ENCODE measurements at places on chromosomes 6 and 20.

DNA sequence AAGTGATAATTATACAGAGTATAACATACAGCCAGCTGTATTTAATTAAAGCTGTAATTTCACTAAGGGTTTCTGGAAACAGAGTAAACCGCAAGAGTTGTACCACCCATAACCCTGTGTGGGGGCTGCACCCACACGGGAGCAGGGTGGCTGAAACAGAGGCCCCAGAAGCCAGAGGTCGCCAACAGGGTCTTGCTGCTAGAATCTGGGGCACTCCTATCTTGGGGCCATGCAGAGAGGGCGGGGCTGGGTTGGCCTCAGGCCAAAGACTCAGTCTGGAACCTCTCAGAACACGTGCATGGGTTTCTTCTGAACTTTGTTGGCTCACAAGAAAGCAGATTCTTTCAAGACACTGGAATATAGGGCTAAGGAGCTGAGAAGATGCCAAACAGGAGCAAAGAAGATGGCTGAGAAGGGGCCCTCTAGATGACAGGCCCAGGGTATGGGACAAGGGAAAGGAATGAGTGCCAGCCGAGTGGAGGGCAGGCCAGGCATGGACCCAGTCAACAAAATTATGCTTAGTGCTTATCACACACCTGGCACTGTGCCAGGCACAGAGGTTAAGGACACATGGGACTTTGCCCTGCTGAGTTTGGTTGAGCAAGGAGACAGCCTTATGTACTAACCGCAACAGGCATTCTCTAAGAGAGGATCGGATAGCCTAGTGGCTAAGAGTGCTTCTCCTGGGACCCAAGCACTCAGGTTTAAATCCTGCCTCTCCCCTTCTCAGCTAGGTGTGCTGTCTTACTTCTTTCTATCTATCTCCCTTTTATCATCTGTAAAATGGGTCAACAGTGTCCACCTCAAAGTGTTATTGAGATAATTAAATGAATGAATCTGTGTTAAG is 96.6 kb upstream of the FOXP4 start:
- peak; percentile 79 for DNase-seq

DNA sequence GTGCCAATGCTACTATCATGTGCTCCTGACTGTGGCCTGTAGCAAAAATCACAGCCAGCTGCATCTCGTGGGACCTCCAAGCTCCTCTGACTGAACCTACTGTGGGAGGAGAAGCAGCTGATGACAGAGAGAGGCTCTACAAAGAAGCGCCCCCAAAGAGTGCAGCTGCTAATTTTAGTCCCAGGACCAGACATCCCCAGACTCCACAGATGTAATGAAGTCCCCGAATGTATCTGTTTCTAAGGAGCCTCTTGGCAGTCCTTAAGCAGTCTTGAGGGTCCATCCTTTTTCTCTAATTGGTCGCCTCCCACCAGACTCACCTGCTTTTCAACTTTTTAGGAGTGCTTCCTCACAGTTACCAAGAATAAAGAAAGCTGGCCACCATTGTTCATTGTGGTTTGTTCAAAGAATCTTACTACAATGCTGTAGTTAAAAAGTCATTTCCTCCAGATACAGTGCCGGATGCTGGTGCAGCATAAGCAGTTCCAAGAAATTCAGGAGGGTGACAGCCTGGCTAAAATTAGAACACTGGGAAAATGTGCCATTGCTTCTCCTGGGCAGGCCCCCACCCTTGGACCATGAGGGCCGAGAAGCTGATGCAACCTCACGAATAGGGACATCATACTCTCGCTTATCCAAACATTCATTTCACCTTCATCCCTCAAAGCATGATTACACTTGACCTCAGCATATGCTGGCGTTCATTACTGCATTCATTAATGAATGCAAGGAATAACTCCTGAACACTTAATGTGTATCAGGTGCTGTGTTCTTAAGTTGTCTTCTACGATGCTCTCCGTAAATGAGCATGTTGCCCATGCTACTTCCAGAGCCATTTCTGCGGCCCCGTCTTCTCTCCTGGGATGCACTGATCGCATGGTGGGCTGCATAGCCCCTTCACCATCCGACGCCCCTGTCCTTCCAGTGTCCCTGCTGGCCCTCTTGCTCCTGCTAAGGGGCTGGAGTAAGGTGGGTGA is 66.4 kb downstream of the LY86 start:
- no peak for DNase-seq

GRCh38 chr6:49909563-49909962 is 43.2 kb upstream of the CRISP1 start:
- no peak for DNase-seq

DNA sequence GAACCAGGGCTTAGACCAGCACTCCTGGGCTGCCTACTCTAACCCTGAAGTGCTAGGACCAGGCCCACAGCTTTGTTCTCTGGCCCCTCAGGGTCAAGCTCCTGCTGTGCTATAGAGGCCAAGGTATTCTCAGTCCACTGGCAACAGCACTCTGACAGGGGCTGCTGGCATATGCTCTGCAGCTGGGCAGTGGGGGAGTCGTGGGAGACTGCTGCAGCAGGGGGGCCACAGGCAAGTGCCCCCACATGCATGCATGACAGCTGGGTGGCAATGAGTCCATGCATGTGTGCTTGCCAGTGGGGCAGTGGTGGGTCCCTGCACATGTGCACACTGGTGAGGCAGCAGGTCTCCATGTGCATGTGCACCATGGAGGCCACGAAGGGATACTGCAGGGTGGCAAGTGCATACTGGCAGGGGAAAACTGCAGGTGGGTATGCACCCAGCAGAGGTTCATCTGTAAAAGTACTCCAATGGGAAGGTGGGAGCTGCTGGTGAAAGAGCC is 364.9 kb upstream of the IRAK1BP1 start:
- no peak for DNase-seq

DNA sequence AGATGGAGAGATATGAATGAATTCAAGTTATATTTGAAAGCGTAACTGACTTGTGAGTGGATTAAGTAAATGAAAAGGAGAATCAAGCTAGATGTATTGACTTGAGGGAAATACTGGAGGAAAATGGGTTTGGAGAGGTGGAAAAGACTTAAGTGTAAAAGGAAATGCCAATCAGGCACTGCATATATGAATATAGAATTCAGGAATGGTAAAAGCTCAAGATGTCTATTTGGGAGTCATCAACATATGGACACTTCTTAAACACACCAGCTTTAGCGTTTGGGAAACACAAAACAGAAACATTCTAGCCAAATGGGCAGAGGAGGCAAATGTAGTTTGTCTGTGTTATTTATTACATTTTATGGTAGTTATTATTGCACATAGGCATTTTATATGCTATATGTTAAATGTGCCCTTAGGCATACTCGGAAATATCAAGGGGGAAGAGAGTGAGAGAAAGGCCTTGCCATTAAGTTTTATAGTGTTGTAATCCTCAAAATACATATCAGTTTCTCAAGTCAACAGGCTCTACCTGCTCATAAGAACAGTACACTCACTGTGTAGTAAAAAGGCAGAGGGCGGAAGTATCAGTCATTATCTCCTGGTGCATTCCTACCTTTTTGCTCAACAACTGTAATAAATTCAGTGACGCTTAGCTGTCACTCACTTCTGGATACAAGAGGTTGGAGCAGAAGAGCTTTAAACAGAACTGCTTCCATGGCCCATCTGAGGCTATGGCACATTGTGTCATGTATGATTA is 33.7 kb upstream of the ME1 start:
- DNase-seq, result no peak

DNA sequence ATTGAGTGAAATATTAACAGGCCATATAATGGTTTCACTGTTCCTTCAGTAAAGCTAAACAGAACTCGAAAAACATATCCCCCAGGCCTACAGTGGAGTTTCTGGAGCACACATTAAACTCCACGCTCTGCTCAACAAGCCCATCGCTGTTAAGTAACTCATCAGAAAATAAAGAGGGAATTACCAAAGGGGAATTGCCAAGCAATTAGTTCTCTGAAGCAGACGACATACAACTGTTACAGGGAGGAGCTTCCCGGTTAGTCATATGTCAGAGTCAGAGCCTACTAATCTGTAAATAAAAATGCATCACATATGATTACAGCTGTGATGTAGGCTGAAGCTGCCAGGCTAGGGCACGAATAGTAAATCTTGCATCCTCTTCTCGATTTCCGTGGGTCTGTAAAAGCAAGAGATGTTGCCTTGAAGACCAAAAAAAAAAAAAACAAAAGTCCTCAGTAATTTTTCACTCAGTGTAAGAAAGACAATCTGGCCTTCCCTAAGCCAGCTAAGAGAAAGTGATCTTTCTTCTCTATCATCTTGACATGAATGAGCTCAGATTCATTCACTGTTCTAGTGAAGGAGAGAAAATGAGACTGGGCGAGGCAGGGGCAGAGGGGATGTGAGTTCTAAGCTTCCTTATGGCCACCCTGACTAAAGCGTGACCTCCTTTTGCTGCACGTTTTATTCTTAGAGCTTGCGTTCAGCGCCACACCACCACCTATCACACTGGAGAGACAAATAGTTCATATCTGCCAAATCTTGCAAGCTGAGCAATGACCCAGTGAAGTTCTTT is 13.8 kb downstream of the ATXN1 start:
- peak; percentile 75 for DNase-seq

GRCh38 chr6:168040856-168041496 is 38.0 kb downstream of the FRMD1 start:
- DNase-seq, result no peak

DNA sequence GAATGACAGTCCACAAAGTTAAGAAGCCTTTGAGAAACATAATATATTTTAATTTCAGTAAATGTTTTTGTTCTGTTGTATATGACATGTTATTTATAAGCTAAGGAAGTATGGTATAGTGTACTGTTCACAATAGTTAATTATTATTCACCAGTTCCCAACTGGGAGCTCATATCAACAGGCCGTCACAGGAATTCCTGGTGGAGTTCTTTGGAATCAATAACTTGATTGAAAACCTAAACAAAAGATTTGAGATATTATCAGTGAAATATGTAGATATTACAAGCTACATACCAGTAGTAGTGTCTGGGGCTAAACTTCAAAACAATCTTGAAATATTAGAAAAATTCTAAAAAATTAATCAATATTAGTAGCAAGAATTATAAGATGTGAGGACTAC is 60.3 kb downstream of the NOX3 start:
- no peak for DNase-seq

DNA sequence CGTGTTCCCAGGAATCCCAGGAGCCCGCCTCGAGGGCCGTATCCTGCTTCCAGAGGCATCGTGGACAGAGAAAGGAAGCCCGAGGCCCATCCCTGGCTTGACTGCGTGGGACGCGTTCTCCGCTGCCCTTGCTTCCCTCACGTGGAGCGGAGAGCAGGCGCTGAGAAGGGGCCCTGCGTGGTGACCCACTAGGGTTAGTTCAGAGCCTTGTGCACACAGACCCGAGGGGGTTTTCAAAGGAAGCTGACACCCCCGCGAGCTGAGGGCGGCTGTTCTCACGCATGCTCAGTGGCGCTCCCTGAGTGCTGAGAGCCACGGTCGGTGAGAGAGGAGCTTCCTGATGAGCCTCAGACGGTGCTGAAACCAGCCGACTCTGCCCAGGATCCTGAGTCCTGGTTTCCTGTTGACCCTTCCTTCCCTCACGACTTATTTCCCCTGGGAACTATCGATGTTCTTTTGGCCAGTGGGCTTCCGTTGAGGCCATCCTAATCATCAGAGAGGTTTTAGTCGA is 28.9 kb upstream of the CCR6 start:
- no peak for DNase-seq

GRCh38 chr20:32600681-32601237 is 15.6 kb upstream of the NOL4L start:
- no peak for DNase-seq

- no peak for DNase-seq
These were observed 188.3 kb upstream of the MARCKS start for GRCh38 chr6:113668641-113669408.

GRCh38 chr20:60921022-60921622 is 330.9 kb upstream of the CDH4 start:
- DNase-seq, result peak; percentile 1

GRCh38 chr20:51833326-51833725 is 31.0 kb upstream of the SALL4 start:
- DNase-seq, result no peak
